ENCODE measurements at places on chromosomes 7 and 10.

- DNase-seq, result no peak
Observed at GRCh38 chr10:89879121-89879520, 177.7 kb downstream of the KIF20B start.

- DNase-seq, result no peak
Observed at GRCh38 chr10:5951721-5952407, 25.5 kb downstream of the IL15RA start.

- DNase-seq, result no peak
Observed at GRCh38 chr10:81034383-81034782, 496.7 kb downstream of the SH2D4B start.

GRCh38 chr10:82411416-82411815 lies 536.4 kb downstream of the NRG3 start:
- DNase-seq, result no peak

DNA sequence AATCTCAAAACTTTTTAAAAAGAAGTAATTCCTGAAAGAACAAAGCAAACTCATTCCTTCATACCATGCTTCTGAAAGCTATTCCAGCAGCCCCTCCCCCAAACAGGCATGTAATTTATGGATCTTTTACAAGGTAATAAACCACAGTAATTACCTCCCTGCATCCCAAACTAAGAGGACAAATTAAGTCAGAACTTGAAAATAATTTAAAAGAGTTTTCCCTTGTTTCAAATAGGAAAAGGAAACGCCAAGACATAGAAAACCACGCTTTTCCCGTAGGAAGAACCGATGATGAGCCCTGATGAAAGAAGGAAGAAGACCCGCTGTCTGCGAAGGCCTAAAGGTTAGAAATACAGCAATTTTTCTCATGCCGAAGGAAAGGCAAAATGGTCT lies 8.9 kb downstream of the HOXA4 start:
- DNase-seq, result no peak

- DNase-seq, result no peak
Observed at GRCh38 chr7:155722118-155722517, 77.7 kb downstream of the RBM33 start.

DNA sequence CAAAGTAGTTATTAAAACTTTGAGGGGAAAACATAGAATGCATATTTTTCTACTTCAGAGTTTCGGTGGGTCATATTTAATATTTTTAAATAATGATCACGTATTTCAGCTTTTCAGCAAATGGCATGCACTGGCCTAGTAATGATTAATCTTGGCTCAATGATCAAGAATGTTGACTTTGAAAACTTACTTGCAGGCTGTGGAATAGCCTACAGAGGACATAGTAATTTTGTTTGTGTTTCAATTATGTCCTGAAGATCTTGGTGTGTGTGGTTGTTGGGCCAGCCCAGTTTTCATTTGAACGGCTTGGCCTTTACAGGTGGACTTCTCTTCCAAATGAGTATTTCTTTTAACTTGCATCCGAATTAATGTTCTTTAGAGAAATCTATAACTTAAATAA lies 35.1 kb downstream of the ADD3 start:
- no peak for DNase-seq

DNA sequence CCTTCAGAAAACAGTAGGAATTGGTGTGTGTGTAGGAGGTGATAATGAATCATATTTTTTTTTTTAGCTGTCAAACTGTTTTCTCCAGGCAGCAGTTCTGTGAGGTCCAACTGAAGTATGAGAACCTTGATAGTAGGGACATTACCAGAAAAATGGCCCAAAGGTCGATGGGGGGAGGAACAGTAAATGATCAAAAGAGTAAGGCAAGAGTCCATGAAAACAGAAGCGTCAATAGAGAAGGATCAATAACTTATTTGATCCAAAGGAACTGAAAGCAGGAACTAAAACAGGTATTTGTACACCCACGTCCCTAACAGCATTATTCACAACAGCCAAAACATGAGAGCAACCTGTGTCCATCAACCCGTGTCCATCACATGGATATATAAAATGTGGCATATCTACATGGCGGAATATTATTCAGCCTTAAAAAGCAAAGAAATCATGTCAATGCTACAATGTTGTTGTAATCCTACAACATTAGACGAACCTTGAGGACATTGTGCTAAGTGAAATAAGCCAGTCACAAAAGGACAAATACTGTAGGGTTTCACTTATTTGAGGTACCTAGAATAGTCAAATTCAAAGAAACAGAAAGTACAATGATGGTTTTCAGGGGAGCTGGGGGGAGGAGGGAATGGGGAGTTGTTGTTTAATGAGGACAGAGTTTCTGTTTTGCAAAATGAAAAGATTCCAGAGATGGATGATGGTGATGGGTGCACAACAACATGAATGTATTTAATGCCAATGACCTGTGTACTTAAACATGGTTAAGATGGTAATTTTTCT lies 214.0 kb upstream of the KLF14 start:
- DNase-seq, result no peak

- DNase-seq, result no peak
Observed at GRCh38 chr7:134485203-134485602, 26.3 kb upstream of the AKR1B1 start.

- no peak for DNase-seq
Observed at GRCh38 chr7:94258418-94259300, 136.0 kb upstream of the COL1A2 start.
